Cardiac fibroblast (primary cell): ENCODE measurements at places on chromosomes 3 and 15.
A peak's percentile ranks its signal among the peaks of the same experiment; 100 is the strongest.

DNA sequence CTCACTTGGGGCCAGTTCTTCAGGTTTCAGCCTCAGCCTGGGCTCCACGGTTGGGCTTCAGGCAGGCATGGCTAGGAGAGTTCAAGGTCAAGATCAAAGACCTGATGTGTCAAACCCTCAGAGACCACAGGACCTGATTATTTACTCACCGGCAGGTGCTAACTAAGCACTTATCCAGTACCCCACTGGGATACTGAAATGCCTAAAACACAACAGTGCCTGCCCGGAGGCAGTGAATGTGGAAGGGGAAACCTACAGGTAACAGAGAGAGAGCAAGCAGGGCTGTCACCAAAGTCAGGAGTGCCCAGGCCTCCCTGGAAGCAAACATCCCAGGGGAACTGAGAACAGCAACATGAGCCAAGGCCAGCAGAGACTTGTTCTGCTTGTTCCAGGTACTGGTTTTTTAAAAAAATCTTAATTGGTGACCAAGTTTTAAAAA, 6.7 kb downstream of the IDH2 start:
- DNase-seq: no peak

- DNase-seq: peak; percentile 35
These were observed 85.6 kb downstream of the TJP1 start for GRCh38 chr15:29736744-29737020.

- DNase-seq: peak; percentile 64
These were observed 66.4 kb upstream of the NR2E3 start for GRCh38 chr15:71743861-71744382.

DNA sequence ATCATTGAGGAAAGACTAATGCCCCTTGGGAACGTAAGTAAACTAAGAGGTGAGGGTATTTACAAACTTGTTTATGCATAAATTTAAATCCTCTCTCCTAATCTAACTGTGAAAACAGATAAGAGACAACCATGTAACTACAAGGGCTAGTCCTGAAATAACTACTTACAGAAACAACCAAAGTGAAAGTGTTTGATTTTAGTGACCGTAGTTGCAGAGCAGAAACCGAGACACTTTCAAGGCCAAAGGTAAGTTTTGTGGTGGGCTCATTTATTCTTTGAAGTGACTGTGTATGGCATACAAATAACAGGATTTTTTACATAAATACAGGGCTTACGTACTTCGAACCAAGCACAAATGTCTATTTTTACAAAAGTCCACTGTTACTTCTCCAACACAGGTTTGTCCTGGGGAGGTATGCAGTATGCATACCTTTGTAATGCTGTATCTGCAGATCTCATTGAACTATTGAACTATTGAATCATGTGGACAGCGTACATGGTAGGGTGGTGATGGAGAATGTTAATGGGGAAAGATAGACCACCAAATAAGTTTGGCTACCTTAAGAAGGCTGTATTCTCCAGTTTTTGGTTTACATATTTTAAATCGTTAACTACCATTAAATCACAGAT, 99.6 kb upstream of the RBMS3 start:
- DNase-seq: no peak

DNA sequence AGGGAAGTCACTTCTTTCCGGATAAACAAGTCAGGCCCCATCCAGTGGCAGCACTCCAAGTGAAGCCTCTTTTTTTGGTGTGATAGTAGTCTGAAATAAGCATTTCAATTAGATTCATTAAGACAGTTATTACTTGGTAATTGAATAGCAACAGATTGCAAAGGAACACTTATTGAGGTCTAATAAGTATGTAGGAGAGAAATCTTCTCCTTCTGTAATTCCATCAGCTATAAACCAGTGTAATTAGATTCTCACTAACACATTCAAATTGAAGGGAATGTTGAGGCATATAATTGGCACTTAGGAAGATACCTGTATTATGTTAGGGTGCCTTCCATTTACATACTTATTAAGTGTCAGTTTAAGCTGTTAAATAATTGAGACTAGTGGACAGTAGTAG, 73.9 kb downstream of the SEMA6D start:
- DNase-seq: no peak

GRCh38 chr15:84033793-84034553, 201.6 kb upstream of the GOLGA6L4 start:
- peak; percentile 22 for DNase-seq

GRCh38 chr15:93231261-93231925, 142.4 kb upstream of the RGMA start:
- no peak for DNase-seq

- DNase-seq: peak; percentile 37
These were observed 122.9 kb downstream of the GREM1 start for GRCh38 chr15:32840507-32841245.

DNA sequence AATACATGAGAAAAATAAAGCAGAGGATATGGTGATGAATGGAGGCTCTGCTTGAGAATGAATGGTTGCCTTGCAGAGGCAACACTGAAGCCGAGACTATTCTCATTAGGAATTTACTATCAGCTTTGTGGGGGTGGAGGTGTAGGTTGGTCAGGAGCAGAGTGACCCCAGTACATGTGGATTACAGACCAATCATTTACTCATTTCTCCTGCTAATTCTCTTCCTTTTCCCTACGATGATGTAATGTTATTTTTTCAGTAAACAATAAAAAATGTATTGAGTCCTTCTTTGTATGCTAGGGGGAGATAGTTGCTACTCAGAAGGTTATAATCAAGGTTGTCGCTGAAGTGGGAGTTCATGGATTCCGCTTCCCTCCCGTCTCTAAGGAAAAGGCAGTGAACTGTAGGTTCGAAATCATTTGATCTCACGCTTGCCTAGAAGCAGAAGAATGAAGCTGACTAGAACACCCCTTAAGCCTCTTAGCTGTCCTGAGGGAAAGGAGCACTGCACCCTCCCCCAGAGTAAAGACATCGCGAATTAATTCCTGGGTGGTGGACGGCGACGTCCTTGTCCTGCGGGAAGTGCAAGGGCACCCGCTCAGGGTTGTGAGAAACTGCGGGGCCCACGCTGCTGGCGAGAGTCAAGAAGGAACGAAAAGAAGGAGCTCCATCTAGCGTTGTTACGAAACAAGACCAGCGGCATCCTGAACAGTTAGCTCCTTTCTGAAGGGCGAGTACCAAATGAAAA, 213.2 kb upstream of the PFN2 start:
- peak; percentile 89 for DNase-seq

DNA sequence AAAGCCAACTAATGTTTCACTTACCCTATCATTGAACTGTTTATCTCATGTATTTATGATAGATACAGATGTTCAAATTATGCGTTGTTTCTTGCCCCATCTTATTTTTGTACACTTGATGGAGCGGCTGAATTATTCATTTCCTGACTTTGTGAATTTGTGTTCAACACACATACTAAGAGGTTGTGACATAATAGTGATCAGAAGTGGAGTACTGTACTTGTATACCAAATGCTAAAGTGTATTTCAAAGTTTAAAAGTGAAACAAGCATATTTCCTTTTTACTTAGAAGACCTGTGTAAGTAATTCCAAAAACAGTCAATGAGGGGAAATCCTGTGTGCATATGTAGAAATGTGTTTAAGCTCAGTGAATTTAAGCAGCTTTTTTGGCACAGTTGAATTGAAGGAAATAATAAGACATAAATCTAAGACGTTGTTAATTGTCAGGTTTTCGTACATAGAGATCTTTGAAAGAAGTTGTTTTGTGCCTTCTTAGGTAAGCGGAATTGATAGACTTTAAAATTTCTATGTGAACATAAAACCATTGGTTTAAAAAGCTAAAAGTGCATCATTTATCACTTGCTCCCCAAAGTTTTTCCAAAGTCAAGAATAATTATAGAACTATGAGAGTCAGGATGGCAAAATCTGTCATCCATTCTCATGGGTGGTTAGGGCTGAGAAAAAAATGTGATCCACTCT, 1.9 kb downstream of the NFKBIZ start:
- no peak for DNase-seq

GRCh38 chr3:74839566-74839965, 225.1 kb upstream of the CNTN3 start:
- DNase-seq: no peak

DNA sequence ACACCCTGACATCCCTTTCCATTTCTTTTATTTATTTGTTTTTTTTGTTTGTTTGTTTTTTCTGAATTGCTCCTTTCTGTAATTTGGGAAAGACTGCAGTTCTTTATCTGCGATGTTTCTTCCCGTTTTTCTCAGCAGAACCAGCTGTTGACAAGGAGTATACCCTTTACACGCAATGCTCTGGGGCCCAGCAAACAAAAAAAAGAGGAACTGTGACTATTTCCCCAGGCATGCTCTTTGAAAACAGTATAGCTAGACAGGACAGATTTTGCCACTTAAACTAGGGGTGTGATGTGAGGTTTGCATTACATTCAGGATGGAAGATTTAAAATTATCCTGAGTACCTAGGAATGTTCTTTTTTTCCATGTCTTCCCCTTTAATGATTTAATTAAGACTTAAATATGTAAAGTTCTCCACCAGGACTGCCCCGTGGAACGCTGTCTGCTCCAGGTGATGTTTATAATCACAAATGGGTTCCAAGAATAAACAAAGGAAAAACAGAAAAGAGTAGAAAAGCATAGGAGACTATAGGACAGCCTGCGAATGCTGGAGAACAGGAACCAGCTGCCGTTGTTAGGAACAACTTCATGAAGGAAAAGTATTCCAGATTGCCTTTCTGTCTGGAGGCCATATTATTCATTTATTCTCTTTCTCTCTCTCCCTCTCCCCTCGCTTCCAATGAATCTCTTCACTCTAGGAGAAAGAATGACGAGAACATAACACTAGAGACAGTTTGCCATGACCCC, 43.3 kb downstream of the TGFBR2 start:
- peak; percentile 86 for DNase-seq

GRCh38 chr3:151276038-151276686, 2.2 kb downstream of the P2RY14 start:
- no peak for DNase-seq

DNA sequence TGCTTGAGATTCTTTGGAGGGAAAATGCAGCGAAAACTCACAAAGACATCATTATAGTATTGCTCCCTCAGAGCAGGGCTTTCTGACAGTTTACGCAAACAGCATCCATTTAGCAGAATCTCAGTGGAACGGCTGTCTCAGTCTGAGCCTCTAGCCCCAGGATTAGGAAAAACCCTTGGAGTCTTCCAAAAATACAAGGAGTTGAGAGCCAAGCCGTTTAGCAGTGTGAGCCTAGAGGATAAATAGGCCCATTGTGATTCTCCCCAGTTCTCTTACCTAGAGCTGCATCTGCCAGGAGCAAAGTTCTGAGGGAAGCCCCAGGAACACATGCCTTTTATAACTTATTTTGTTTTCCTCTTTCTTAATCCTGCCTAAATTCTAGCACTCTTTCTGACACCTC, 359.6 kb downstream of the NTRK3 start:
- DNase-seq: no peak

DNA sequence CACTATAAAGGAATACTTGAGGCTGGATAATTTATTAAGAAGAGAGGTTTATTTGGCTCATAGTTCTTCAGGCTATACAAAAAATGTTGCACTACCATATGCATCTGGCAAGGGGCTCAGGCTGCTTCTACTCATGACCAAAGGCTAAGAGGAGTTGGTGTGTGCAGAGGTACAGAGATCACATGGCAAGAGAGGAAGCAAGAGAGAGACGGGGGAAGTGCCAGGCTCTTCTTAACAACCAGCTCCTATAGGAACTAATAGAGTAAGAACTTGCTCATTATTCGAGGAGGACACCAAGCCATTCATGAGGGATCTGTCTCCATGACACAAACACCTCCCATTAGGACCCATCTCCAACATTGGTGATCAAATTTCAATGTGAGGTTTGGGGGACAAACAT, 6.0 kb upstream of the FNDC3B start:
- no peak for DNase-seq

- peak; percentile 93 for DNase-seq
These were observed 1.2 kb upstream of the GSK3B start for GRCh38 chr3:120095226-120095978.

- peak; percentile 59 for DNase-seq
These were observed 17.8 kb downstream of the LRIG1 start for GRCh38 chr3:66483006-66483405.

- DNase-seq: no peak
These were observed 646.6 kb downstream of the TUSC7 start for GRCh38 chr3:117356091-117356705.

- no peak for DNase-seq
These were observed 30.1 kb upstream of the NANOGP8 start for GRCh38 chr15:35115155-35115725.

GRCh38 chr3:149314807-149315578, 18.4 kb downstream of the TM4SF18 start:
- peak; percentile 83 for DNase-seq

DNA sequence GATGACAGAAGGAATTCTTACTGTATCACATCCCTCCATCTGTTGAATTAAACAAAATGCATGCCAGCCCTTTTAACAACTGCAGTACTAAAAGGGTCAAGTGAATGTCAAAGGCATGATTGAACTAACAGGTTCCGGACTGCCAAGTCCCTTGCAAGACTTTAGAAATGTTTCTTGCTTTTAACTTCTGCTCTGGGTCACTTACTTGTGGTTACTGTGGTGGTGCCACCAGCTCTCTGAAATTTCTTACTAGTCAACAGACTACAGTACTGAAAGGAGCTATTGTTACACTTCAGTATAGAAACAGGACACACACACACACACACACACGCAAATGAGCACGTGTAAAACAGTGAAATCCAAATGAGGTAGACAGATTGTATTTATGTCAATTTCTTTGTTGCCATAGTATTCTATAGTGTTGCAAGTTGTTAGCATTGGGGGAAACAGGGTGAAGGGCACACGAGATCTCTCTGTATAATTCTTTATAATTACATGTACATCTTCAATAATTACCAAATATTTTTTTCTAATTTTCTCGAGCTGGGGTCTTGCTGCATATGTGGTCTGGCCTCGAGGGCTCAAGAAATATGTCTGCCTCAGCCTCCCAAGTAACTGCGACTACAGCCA, 79.9 kb upstream of the SLC25A26 start:
- no peak for DNase-seq

DNA sequence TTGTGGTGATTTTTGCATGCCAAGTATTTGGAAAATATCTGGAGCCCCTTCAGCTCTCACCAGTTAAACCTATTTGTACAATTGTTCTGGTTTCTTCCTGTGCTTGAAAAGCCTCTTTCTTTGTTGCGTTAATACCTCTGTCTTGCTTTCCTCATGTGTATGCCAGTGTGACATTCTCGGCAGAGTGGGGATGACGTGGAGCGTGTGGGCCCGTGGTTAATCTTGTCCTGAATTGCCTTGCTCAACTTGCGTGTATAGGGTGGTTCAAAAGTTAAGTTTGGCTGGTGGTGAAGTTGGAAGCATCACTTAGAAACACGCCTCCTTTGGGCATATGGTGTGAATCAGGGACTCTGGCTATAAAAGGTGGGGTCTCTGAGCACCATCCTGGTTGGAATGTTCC, 67.1 kb downstream of the IGF1R start:
- no peak for DNase-seq

- DNase-seq: no peak
These were observed 3.8 kb downstream of the TCTA start for GRCh38 chr3:49415931-49416601.

DNA sequence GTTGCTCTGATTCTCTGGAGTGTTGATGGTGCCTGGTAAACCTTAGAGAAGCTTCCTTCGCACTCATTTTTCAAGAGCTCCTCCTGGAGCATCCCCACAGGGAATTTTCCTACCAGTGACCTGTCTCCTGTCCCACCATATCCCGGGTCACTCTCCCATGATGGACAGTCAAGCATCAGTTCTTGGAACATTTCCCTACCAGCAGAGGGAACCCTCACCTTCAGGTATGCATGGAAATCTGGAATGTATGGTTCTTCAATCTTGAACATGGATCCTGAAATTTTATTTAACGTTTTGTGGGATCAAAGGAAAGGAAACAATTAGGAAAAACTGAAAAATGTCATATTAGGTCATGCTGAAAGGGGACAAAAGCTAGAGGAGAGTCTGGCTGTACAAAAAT, 153.8 kb downstream of the SPATA16 start:
- no peak for DNase-seq

- DNase-seq: peak; percentile 84
These were observed 363.6 kb downstream of the RORA start for GRCh38 chr15:60865507-60865906.
